ENCODE measurements at places on chromosomes 4 and X.

DNA sequence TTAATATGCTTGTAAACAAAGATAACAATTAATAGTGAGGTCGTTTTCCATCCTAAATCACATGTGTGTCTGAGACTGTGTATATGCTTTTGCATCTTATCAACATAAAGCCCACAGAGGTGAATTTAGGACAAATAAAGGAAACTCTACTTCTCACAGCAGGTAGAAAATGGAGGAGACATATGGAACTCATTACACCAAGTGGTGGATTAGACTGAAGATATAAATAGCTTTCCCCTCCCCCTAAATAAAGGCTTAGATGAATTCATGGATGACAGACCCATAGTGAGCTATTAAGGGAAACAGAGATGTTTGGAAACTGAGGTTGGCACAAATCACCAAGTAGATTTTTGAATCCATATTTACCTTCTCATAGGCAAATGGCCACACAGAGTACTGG is 79.7 kb downstream of the GRIA3 start:
- no peak for DNase-seq

- no peak for DNase-seq
Measured at GRCh38 chr4:145001635-145002034, 96.4 kb downstream of the ANAPC10 start.

- DNase-seq = peak; percentile 55
Measured at GRCh38 chr4:7381221-7381889, 53.4 kb downstream of the PSAPL1 start.

DNA sequence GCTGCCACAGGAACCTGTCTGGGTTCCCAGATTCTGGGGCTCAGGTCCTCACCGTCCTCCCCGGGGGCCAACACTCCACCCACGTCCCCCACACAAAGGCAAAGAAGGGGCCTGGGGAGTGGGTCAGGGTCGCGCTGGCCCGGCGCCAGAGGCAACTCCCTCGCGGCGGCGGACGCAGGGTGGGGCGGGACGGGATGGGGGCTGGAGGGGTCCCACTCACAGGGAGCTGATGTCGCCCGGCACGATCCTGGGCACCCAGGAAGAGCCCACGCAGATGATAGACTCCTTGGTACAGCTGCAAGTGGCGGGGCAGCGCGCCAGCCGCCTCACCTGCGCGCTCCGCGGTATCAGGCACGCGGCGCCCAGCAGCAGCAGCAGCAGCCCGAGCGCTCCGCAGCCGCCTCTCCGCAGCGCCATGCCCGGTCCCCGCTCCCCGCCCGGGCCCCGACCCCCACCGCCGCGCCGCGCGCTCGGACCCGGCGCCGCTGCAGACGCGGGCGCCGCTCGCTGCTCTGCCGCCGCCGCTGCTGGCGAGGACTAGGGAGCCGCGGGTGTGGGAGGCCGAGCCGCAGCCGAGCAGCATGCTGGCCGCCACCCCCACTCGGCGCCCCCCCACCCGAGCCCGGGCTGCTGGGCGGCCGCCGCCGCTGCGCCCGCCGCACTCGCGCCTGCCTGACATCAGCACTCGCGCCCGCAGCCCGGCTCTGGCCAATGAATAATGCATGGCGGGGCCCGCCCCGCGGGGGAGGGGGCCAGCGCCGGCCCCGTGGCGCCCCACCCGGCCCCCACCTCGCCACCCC is at the start of gene LGI2:
TSS of gene LGI2 (minus strand) at position 670 of the 800 bp plus-strand sequence. CDS start at position 417, 253 bp downstream.
- peak; percentile 72 for DNase-seq

GRCh38 chr4:16794816-16795445 is 103.5 kb downstream of the LDB2 start:
- DNase-seq = peak; percentile 75

DNA sequence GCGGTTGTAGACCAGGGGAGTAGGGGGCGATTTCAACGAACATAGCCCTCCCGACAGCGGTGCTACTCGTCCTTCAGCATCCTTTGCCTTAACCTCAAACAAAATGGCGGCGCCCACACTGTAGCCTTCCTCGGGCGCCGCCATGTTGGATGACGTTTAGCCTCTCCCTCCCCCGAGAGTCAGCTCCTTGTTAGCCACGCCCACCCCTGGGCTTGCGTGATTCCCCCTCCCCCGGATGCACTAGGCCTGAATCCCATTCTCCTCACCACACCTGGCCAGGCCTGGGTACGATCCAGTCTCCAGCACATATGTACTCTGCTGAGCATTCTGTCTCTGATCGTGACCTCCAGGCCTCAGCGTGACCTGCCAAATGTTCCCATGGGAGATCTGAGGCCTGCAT is 49.0 kb upstream of the ZNF157 start:
- DNase-seq = no peak

DNA sequence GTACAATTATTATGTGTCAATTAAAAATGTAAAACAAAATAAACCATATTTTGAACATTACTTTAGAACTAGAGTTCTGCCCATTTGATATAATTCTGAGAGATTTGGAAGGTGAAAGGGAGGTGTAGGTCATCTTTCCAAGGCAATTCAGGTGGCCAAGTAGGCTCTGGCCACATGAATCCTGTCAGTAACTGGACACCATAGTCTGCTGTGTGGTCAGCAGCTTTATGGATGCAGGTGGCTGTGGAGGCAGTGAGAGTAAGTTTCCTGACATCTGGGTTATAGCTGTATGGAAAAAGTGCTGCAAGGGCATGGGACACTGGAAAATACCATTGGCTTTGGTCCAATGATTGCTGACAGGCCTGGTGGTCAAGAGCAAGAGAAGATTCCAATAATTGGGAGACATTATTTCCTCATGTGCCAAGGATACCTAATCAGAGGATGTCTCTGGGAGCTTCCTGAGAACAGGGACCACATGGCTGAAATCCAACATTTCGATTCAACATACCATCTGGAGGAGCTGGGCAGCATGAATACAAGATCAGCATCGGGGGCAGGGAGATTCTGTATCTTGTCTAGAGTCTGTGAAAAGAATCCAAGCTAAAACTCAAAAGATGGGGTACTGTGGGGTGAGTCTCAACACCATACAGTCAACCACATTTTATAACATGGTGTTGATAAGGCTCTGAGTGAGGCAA is 523.1 kb downstream of the MID1IP1 start:
- DNase-seq = no peak

GRCh38 chr4:17094876-17095210 is 196.4 kb upstream of the LDB2 start:
- no peak for DNase-seq

DNA sequence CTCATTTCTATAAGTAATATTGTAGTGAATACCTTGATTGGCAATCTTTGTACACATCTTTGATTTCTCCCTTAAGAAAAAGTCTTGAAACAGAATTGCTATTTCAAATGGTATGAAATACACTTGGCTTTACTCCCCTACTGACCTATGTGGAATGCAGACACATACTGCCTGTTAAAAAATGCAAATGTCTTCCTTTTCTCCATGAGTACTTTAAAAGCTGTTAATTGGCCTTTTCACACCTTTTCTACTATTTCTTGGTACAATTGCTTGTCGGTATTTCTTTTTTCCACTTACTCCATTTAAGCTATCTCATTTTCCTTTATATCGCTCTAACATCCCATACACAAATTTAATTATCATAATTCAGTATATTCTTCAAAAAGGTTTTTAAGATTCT is 87.2 kb downstream of the FRYL start:
- peak; percentile 17 for DNase-seq

- DNase-seq = peak; percentile 69
Measured at GRCh38 chr4:128871948-128872347, 62.4 kb downstream of the JADE1 start.

DNA sequence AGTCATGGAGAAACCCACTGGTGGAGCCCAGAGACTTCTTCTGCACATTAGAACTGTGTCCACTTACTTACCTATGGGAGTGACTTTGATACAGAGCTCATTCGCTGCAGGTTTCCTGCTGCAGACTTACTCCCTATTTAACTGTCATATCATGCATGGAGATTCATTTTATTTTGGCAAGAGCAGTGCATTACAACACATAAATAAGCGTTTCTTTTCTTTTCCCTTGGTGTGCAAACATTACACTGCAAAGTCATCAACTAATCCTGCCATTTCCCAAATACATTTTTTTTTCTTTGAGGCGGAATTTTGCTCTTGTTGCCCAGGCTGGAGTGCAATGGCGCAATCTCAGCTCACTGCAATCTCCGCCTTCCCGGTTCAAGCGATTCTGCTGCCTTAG is 230.9 kb upstream of the SFRP2 start:
- no peak for DNase-seq

GRCh38 chr4:61273233-61273632 is 73.1 kb downstream of the ADGRL3 start:
- DNase-seq = no peak

DNA sequence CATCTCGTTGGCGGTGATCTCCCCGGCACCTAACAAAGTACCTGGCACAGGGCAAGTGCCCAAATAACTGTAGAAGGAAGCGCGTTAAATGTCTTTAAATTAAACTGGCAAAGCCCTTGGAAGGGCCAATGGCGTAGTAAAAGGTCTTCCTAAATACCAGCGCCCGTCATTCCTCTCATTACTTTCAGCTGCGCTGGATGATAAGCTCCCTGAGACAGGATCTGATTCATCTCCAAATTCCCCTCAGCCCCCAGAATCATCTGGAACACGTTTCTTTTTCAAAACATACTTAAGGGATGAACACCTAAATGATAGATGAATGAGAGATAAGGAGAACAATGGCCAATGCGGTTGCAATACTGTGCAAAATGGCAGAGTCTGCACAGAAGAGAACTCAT is 95.1 kb downstream of the AFAP1 start:
- peak; percentile 69 for DNase-seq

- no peak for DNase-seq
Measured at GRCh38 chr4:12375805-12376204, 947.1 kb upstream of the HS3ST1 start.

DNA sequence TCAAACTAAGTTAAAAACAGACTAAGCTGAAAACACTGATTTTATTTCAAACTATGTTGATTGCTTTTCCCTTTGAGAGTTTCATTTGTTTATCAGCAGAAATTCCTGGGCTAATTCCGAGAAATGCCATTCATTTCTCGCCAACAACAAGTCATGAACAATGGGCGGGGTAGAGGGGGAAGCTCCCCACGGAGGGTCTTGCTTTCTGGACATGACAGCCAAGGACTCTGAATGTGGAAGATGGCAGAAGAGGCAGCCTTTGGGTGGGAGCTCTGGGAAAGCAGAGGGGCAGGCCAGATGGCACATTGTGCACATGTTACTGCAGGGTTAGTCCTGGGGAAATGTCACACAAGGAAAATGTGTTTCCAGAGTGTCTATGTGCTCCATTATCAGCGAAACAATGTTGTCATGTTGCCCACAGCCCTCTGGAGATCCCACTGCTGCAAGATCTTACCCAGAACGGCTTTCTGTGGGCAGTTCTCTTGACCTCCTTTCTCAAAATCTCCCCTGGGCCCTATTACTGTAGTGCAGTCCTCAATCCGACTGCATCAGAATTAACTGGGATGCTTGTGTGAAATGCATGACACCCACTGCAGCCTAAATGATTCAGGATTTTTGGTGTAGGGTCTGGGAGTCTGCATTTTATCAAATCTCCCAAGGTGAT is 45.0 kb downstream of the CHRDL1 start:
- no peak for DNase-seq

- no peak for DNase-seq
Measured at GRCh38 chr4:68693325-68694075, 23.0 kb upstream of the UGT2B15 start.

DNA sequence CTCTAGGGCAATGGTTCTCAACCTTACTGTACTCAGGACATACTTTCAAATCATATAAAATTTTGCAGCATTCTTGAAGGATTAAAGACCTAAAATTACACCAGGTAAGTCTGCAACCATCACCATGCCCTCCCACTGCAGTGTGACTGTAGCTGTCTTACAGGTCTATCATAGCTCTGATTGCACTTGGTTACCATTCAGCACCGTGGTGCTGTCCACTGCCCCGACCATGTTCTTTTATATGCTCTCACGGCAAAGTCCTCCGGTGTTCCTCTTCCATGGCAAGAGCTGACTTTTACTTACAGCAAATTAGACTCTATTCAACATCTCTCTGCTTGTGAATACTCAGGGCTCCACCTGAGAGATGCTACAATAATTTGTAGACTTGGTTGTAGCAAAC is 11.5 kb downstream of the CRMP1 start:
- DNase-seq = no peak

DNA sequence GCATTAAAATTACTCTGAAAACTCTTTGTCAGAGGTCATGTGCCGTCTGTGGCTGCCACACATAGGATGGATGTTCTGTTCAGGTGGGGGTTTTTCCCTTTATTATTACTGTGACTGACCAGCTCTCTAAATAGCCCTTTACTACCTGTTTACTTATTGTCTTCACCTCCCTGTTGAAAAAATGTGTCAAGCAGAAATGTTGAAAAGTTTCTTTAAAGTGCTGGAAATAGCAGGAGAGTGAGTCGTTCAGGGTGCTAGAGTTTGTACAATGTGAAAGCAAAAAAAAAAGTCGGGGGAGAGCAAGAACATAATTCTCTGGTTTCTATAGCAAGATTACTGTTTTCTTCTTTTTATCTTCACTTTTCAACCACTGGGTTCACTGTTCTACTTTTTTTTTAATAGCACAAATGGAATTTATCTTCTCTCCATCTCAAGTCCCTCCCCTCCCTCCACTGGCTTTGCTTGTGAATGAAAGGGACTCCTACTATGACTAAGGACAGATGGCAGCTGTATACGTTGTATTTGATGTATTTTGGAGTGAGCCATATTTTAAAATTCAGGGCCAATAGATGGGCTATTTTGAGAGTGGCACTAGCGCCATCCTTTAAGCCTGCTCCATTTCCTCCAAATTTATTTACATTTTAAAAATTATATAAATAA is 33.3 kb downstream of the ARX start:
- DNase-seq = no peak

DNA sequence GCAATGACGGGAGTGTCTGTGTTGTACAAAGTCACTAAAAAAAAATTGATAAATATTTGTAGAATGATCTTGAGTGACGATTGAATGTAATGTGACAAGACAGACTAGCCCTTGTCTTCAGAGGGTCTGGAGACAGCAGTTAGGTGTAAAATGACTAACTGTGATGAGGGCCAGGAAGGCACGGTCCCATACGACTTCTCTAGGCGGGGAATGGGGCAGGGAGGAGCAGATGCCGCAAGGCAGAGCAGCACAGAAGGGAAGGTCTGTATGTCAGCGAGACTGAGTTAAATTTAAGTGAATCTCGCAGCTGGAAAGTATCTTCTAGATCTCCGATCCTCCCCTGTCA is 405 bp downstream of the CENPE start:
- no peak for DNase-seq

DNA sequence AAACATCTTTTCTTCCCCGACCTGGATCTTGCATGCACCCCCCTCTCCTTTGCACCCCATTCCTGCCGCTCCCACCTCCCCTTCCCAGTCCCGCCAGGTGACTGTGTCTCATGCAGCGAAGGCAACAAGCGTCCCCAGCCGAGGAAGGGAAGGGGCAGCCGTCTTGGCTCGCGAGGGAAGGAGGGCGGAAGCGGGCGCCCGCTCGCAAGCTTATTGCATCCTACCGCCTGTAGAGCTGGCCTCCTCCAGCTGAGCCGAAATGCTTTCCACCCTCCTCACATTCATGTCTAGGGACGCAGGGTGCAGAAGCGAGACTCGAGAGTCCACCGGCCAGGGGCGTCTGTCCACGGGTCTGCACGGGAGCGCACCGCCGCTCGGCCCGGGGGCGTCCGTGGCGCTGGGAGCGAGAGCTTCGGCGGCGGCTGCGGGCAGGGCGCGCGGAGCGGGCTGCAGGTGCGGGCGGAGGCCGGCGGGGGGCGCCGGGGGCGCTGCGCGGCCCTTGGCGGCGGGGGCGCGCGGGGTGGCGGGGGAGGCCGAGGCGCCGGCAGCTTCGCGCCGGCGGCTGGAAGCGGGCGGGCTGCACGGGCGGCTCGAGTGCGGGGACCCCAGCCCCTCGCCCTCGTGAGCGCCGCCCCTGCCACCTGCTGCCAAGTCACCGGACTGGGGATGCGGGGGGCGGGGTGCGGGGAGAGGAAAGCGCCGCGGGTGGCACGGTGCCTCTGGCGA is at the start of gene KCNIP4:
TSS of gene KCNIP4 (minus strand) at position 426 of the 726 bp plus-strand sequence.
- peak; percentile 90 for DNase-seq

- DNase-seq = peak; percentile 1
Measured at GRCh38 chrX:148649145-148649795, 148.9 kb downstream of the AFF2 start.
